ENCODE measurements at places on chromosomes 16 and 17.

DNA sequence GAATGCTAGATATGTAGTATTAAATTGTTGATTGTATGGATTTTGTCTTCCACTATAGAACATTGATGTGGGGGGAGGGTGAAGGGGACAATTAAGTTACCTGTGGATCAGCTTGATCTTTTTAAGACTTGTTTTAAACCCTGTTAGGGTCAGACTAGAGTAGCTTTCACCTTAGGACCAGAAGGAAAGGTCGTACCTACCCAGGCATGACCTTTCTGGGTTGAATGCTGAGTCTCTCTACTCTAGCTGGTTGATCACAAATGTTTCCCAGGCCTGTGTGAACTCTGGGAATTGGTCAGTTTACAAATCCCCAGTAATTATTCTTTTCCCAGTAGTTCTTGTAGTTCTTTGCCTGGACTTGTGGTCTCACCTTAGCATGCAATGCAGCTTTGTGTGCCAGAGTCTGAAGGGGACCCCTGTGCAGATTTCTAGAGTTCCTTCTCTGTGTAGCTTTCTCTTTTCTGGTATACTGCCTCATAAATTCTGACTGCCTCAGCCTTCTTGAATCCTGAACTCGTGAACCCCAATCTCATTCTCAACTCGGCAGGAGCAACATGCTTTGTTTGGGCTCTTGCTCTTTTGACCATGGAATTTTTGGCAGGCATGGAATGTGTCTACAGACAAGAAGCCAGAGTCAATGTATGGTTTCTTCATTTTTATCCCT is 54.1 kb downstream of the VMP1 start:
- no peak for DNase-seq

DNA sequence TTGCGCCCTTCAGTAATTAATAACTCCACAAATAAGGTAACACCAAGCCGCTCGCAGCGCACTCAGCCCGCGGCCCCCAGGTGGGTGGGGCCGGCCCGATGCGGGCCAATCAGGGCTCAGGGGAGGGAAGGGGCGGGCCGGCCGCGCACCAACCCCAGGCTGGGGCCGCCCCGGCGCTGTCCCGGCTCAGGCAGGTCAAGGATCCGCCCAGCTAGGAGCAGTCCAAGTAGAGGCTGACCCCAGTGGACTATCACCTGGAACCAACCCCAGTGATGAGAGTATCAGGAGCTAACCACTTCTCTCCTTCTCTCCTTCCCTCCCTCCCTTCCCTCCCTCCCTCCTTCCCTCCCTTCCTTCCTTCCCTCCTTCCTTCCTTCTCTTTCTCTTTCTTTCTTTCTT is 110.8 kb downstream of the C16orf78 start:
- no peak for DNase-seq

DNA sequence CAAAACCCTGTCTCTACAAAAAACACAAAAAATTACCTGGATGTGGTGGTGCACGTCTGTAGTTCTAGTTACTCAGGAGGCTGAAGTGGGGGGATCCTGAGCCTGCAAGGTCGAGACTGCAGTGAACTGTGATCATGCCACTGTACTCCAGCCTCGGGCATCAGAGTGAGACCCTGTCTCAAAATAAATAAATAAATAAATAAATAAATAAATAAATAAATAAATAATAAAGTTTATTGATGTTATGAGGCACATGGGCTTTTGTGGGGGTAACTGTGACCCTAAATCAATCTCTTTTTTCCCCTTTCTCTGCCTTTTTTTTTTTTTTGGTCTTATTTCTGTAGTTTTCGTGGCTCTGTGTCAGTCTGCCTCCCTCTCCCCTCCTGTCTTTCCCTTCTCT is 4.5 kb upstream of the ASIC2 start:
- no peak for DNase-seq

DNA sequence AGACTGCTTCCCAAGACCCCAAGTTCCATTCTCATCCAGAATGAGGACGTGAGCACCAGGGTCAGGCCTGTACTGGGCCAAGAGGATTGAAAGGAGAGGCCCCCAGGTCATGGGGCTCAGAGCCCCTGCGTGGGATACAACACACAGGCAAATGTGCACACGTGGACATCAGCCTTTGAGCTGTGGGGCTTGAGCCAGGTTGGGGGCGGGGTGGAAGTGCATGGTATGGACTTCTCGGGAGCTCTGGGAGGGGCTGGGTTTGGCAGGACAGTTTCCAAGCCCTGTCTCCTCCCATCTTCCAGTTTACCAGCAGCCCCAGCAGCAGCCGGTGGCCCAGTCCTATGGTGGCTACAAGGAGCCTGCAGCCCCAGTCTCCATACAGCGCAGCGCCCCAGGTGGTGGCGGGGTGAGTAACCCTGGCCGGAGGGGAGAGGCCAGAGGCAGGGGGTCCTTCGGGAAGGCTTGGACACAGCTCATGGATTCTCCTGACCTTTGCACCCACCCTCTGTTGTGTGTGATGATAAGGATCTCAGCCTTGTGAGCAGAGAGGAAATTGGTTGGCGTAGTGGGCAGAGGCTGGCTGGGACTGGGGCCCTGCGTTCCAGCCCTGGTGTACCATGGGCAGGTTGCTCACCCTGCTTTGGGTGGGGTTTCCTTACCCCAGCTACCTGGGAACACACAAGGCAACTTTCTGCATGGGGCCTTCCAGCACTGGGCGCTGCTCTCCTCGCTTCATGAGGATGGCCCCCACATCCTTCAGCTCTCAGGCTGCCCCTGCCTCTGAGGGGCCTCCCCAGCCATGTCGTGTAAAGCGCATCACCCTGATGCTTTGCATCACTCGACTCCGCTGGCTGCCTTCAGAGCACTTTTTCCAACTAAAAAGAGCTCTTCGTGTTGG is 10.4 kb upstream of the LASP1NB start:
- no peak for DNase-seq

DNA sequence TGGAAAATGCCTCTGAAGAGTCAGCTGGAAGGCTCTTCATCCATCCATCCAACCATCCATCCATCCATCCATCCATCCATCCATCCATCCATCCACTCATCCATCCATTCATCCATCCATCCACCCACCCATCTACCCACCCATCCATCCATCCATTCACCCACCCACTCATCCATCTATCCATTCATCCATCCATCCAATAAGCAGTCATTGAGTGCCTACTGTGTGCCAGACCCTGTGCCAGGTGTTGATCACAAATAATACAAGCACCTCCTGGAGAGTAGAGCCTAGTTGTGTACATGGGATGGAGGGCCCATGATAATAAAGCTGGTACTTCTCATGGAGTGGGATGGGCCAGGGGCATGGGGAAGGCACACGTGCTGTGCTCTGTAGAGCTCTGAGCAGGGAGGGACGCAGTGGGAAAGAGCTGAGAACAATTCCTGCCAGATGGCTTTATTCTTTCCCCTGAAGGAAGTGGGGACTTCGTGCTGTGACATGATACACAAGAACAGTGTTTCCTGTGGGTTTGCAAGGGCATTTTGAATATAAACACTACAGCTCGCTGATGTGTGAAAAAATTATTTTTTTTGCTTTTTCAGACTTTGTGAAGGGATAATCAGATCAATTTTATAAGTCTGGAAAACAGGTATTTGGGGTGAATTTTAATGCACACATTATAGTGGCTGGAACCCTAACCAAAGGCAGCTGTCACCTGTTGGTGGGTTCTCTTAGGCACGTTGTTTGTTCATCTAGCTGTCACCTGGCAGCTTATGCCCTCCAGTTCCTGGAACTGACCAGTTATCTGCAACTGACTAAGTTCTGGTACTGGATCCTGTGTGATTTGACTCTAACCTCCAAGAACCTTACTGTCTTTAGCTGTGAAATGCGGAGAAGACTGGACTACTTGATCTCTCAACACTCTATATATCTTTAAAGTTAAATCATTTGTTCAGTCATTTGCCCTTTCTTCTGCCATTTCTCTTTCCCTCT is 61.3 kb downstream of the PRKCB start:
- no peak for DNase-seq

- DNase-seq = no peak
These were observed 76.9 kb downstream of the RPA1 start for GRCh38 chr17:1906662-1907101.

GRCh38 chr17:13597723-13598347 is 3.9 kb downstream of the HS3ST3A1 start:
- DNase-seq = peak; percentile 16

- no peak for DNase-seq
These were observed 95.6 kb upstream of the CDYL2 start for GRCh38 chr16:80899809-80900592.

- no peak for DNase-seq
These were observed 66.6 kb upstream of the CPHXL start for GRCh38 chr16:75792771-75793492.

GRCh38 chr17:64723781-64724180 is 61.7 kb upstream of the SMURF2 start:
- DNase-seq = no peak

- no peak for DNase-seq
These were observed 3.1 kb upstream of the LCAT start for GRCh38 chr16:67946966-67947558.

DNA sequence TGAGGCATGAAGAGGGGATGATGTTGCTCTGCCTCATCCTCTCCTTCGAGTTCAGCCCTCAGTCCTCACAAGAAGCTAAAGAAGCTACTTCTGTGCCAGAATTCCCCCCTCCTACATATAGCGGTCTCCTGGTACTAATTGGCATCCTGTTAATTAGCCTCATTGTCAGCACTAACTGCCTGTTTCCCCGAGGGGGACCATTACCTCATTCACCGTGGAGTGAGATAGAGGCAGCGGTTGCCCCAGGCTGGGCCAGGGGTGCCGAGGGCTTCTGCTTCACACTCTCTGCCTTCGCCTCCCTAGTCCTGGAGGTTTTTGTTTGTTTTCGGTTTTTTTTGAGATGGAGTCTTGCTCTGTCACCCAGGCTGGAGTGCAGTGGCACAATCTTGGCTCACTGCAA is 5.7 kb upstream of the MINK1 start:
- DNase-seq = no peak

DNA sequence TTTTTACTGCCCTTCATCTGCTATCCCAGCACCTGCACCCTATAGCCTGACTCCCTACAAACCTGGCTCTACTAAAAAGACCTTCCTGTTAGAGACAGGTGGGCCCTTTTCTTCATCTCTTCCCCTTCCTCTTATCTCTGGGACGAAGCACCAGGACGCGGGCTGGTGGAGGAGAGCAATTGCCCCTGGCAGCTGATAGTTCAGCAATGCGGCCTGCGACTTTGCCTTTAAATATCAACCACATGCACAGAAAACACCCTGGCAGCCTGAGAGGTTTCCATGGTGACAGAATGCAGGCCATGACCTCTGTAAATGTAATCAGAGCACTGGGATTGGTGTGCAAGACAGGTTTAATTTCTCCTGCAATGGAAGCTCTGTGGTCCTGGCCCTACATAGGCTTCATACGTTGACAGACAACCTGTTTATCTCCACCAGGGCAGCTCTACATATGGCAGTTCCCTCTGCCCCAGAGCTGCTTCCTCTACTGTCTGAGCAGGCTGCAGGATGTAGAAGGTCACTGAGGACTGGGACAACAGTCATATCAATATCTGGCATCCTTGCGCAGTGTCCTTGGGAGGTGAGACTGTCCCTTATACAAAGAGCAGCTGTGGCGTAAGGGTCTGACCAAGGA is 10.0 kb upstream of the SKAP1 start:
- peak; percentile 43 for DNase-seq

- DNase-seq = no peak
These were observed 102.1 kb downstream of the YPEL2 start for GRCh38 chr17:59433586-59433985.

DNA sequence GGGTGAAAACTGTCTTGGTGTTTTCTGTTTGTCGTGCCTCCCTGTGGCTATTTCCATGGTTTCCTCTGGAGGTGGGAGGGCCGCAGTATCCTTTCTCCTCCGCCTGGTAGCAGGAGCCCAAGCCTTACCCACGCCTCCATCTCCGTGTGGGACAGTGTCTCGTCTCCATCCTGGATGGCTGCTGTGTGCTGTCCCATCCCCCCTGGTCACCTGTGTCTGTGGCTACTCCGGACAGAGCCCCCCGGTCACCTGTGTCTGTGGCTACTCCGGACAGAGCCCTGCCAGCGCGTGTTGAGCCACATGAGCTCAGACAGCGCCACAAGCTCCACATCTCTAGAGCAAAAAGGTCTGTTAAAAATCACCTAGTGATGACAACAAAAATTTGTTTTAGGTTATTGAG is 198.2 kb upstream of the CHMP6 start:
- no peak for DNase-seq

- peak; percentile 15 for DNase-seq
These were observed 563.9 kb downstream of the TOX3 start for GRCh38 chr16:51982715-51983680.

DNA sequence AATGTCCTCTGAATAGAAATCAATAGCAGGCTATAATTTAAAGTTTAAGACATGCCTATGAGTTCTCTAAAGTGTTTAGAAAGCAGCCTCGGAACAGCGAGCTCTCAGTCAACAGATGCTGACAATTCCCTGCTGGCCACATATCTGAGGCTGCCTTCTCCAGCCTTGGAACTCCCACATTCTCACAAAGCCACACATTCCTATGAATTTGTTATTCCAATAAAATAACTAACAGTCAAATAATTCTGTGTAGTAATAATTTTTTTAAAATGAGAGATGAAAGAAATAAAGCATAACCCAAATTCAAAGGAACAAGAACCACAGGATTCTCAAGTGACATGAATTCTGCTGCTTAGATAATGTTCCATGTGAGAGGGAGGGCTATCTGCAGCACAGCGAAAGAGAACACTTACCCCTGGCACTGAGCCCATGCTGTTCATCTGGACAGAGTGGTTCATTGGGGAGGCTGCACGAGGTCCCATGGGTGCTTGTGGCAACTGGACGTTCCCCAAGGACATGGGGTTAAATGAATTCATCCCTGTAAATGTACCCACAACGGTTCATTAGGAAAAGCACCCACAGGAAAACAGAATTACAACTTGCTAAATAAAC is 56.9 kb upstream of the TRAP1 start:
- DNase-seq = no peak

GRCh38 chr17:49583889-49584288 is 8.2 kb downstream of the NXPH3 start:
- no peak for DNase-seq

GRCh38 chr17:50420419-50421112 is 5.5 kb upstream of the ACSF2 start:
- DNase-seq = no peak

- no peak for DNase-seq
These were observed 42.7 kb upstream of the WSCD1 start for GRCh38 chr17:6027342-6028024.

DNA sequence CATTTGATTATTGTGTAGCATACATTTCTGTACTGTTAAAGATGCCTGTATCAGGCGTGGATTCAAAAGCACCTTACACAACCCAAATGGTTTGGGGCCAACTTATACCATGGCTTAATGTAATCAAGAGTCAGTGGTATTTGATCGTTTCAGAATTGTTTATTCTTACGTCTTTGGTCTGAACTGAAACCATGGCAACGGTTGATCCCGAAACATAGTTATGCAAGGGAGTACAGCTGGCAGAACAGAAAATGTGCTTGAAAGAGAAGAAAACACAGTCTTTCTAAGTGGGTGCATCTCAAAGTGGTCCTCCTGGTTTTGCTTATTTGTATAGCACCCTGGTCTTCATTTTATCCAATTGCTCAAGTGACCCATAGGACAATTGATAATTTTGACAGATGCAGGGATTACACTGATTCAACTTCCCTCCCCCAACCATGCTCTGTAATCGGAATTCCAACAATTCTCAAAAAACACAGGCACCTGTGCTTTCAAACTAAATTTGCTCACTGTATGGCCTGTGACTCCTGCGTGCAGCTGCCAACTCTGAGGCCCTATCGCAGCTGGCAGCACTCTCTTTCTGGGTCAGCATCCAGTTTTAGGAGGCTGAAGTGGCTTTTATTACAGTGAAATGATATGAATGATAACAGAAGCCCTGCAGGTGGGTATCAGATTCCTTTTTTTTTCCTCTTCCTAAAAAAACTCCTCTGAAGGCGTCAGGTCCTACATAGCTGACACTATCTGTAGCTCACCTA is 77.0 kb upstream of the AXIN2 start:
- DNase-seq = no peak

Measured in stimulated activated naive CD8-positive, alpha-beta T cell treated with anti-CD3 and anti-CD28 coated beads, Interleukin-15, amount 100 ng/mL, for 72 hours (primary cell).